ENCODE measurements at places on chromosomes 1 and 21.

GRCh38 chr1:235105051-235106043 lies 23.3 kb downstream of the TOMM20 start:
- DNase-seq: no peak

GRCh38 chr21:16358784-16359183 lies 629.0 kb downstream of the USP25 start:
- DNase-seq: no peak

- DNase-seq: no peak
Measured at GRCh38 chr1:116806671-116807070, 52.4 kb downstream of the CD2 start.

- no peak for DNase-seq
Measured at GRCh38 chr1:177310326-177310725, 139.6 kb downstream of the BRINP2 start.

- no peak for DNase-seq
Measured at GRCh38 chr1:6220236-6220635, 14.3 kb downstream of the RNF207 start.

- no peak for DNase-seq
Measured at GRCh38 chr1:218249338-218250140, 35.6 kb upstream of the RRP15 start.
